ENCODE measurements at places on chromosomes 1 and 21. TPM values are rescaled to one million over a fixed set of nuclear protein-coding genes. Genes with fewer than 3 reads are reported as not detected.

The FAM72B gene
- total RNA-seq = 1.5 TPM

The CLDN8 gene
- total RNA-seq = not detected

The CD53 gene
- total RNA-seq = not detected

The HAO2 gene
- total RNA-seq = not detected

The HIVEP3 gene
- 8.7 TPM for total RNA-seq

The RGS8 gene
- not detected for total RNA-seq

The AVPR1B gene
- not detected for total RNA-seq

The BACH1 gene
- total RNA-seq = 274 TPM

The RHD gene
- not detected for total RNA-seq

The LMX1A gene
- total RNA-seq = not detected

The GJA4 gene
- total RNA-seq = not detected

The ZNF697 gene
- 25.4 TPM for total RNA-seq

The MYOG gene
- total RNA-seq = not detected

The SPRR1B gene
- total RNA-seq = not detected

The SYF2 gene
- 45.5 TPM for total RNA-seq

The FOXD3 gene
- not detected for total RNA-seq

The DISP3 gene
- not detected for total RNA-seq

The BPNT1 gene
- total RNA-seq = 31.5 TPM

The ATF3 gene
- 2.9 TPM for total RNA-seq

The DPYD gene
- total RNA-seq = 24.1 TPM

The ACKR1 gene
- not detected for total RNA-seq

The FMO5 gene
- 0.44 TPM for total RNA-seq

The KCNA3 gene
- 0.66 TPM for total RNA-seq

The OVAAL gene
- not detected for total RNA-seq

The PADI1 gene
- total RNA-seq = under 0.01 TPM

The BEND5 gene
- not detected for total RNA-seq

The TMEM240 gene
- total RNA-seq = 4.4 TPM

The PGBD5 gene
- total RNA-seq = 0.14 TPM

The MCL1 gene
- total RNA-seq = 177 TPM

The FAM78B gene
- not detected for total RNA-seq

The FYB2 gene
- total RNA-seq = not detected

The EXO1 gene
- 23.8 TPM for total RNA-seq

The WDR64 gene
- total RNA-seq = not detected

The CD84 gene
- total RNA-seq = not detected

The ARMH1 gene
- not detected for total RNA-seq

The ANXA9 gene
- total RNA-seq = under 0.01 TPM

The F13B gene
- total RNA-seq = not detected

The PRKAA2 gene
- 0.22 TPM for total RNA-seq

The CCDC190 gene
- not detected for total RNA-seq
